T-helper 17 cell (primary cell): ENCODE measurements at places on chromosomes 7 and 10. TPM values are rescaled to one million over a fixed set of nuclear protein-coding genes. Genes with fewer than 3 reads are reported as not detected.

DNA sequence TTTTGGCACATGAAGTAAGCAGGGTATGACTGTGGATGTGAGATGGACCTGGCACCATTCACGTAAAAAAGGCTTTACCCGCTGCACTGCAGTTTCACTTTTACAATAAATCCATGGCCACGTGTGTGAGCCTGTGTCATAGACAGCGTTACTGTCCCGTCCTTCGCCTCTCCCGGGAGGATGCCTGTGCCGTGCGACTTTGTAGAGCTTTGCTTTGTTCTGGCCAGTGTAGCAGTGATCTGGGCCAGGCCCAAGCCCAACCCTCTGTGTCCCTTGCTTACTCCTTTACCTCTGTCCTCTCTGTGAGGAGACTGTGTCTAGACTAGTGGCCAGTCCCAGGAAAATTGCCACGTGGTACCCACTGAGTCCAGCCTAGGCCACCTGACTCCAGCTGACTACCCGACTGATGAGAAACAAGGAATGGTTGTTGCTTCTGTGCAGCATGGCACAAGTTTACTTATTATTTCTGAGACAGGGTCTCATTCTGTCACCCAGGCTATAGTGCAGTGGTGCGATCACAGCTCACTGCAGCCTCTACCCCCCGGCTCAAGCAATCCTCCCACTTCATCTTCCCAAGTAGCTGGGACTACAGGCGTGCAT is 48.1 kb downstream of the JAKMIP3 start:
- H3K36me3 ChIP-seq = peaks cover 2% of the 10 kb centered on the region
- H3K27me3 ChIP-seq = peaks cover 20% of the 10 kb centered on the region
- DNase-seq = no peak
- H3K4me1 ChIP-seq = no peaks in the 10 kb centered on the region

DNA sequence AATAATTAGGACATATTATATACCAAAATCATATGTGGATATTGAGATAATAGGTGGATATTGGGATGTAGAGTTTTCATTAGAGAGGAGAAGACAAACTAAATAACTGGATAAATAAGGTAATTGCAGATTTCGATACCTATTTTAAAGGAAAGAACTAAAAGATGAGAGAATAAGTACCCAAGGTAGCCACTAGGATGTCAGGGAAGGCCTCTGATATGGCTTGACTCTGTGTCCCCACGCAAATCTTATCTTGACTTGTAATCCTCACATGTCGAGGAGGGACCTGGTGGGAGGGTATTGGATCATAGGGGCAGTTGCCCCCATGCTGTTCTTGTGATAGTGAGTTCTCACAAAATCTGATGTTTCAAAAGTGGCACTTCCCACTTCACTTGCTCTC is 44.7 kb upstream of the TMEM229A start:
- no peak overlapping the region for H3K27ac ChIP-seq
- H3K36me3 ChIP-seq = no peaks in the 10 kb centered on the region
- H3K4me3 ChIP-seq = no peak overlapping the region

DNA sequence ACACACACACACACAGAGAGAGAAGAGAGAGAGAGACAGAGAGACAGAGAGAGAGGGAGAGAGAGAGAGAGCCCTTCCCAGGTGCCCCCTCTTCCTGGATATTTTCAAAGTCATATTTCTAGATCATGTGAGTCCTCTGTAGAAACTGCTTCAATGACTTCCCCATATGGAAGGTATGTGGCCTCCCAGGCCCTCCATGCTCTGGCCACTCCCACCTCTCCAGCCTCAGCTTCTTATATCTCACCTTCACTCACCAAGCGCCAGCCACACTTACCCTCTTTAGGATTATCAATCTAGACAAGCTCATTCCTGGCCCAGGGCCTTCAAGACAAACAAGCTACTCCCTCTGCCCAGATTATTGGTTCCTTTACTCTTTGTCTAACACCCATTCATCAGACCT is 259.7 kb downstream of the MTERF1 start:
- no peaks in the 10 kb centered on the region for H3K27me3 ChIP-seq
- H3K36me3 ChIP-seq = no peaks in the 10 kb centered on the region
- no peak for DNase-seq
- no peaks in the 10 kb centered on the region for H3K4me1 ChIP-seq
- no peak overlapping the region for H3K27ac ChIP-seq
- no peak overlapping the region for H3K4me3 ChIP-seq

- peaks cover 33% of the 10 kb centered on the region for H3K4me1 ChIP-seq
- no peaks in the 10 kb centered on the region for H3K27me3 ChIP-seq
- no peaks in the 10 kb centered on the region for H3K36me3 ChIP-seq
- peak overlapping the region; percentile 45 for H3K27ac ChIP-seq
Measured at GRCh38 chr10:58356756-58357155, 21.9 kb downstream of the UBE2D1 start.

DNA sequence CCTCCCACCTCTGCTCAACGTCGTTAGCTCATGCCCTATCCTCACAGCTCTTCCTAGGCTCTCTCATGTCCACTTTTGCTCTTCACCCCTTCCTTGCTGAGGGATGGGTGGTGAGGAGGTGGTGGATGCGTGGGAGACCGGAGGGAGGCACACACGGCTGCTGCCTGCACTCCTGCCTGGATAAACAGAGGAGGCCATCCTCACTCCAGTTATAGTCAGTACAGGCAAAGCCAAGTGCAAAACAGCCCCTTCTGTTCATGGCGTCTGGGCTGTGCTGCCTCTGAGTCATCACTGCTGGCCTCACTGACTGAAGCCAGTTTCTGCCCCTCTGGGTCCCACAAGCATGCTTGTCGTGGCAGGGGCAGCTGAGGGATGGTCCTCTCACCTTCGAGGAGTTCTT is 31.9 kb upstream of the LRRC4 start:
- no peaks in the 10 kb centered on the region for H3K27me3 ChIP-seq
- peaks cover 27% of the 10 kb centered on the region for H3K4me1 ChIP-seq
- no peak overlapping the region for H3K4me3 ChIP-seq
- DNase-seq = no peak
- peaks cover 2% of the 10 kb centered on the region for H3K36me3 ChIP-seq
- no peak overlapping the region for H3K27ac ChIP-seq

DNA sequence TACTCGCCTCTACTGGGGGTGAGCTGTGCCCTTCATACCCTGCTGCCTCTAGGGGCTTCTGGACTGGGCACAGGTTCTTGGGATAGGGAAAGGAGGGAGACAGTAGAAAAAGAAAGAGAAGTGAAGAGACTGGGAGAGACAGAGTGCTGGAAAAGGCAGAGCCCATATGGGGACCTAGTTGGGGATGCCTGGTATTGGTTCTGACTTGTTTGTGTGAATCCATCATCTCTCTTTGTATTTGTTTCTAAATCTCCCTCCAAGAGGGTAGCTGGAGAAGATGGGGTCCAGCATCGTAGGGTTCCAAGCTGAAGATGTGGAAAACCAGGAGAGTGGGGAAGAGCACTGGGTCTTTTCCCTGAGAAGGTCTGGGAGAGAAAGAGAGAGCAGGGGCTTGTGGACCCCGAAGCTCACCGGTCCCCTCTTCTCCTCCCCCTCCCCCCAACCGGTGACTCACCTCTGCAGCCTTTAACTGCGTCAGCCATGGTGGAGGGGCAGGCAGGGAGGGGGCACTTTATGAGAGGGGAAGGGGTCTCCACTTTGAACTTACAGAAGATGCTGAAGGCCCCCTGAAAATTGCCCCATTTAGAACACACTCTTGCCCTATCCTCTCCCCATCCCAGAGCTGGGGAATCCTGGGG is 3.2 kb upstream of the VGF start:
- peaks cover 15% of the 10 kb centered on the region for H3K36me3 ChIP-seq
- H3K27ac ChIP-seq = peak overlapping the region; percentile 37
- peaks cover 77% of the 10 kb centered on the region for H3K27me3 ChIP-seq
- H3K4me3 ChIP-seq = no peak overlapping the region

GRCh38 chr10:32148864-32149251 is 92.6 kb upstream of the KIF5B start:
- H3K4me3 ChIP-seq = peak overlapping the region; percentile 41
- H3K4me1 ChIP-seq = peaks cover 18% of the 10 kb centered on the region
- H3K27ac ChIP-seq = no peak overlapping the region
- DNase-seq = no peak

DNA sequence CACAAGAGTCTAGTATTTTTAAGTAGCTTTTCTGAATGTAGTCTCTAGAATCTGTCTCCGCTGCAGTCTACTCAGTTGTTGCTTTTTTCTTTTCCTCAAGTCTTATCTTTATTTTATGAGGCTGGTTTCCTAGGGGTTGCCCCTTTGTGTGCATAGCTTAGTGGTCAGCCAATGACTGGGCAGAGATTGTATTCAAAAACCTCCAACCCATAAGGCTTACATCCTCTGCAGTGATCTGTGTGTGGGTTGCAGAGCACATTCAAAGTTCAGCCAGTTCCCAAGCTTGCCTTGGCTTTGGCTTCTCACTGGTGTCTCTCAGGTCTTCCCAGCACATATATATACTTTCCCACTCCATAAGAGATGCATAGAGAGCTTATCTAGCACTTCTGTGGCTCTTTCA is 160.0 kb upstream of the TCF7L2 start:
- no peaks in the 10 kb centered on the region for H3K4me1 ChIP-seq
- no peaks in the 10 kb centered on the region for H3K36me3 ChIP-seq
- H3K27ac ChIP-seq = no peak overlapping the region
- H3K4me3 ChIP-seq = no peak overlapping the region

- peaks cover 47% of the 10 kb centered on the region for H3K27me3 ChIP-seq
- no peak for DNase-seq
- no peaks in the 10 kb centered on the region for H3K4me1 ChIP-seq
- no peak overlapping the region for H3K4me3 ChIP-seq
- no peaks in the 10 kb centered on the region for H3K36me3 ChIP-seq
- no peak overlapping the region for H3K27ac ChIP-seq
Measured at GRCh38 chr7:45699726-45700390, 125.7 kb downstream of the ADCY1 start.

DNA sequence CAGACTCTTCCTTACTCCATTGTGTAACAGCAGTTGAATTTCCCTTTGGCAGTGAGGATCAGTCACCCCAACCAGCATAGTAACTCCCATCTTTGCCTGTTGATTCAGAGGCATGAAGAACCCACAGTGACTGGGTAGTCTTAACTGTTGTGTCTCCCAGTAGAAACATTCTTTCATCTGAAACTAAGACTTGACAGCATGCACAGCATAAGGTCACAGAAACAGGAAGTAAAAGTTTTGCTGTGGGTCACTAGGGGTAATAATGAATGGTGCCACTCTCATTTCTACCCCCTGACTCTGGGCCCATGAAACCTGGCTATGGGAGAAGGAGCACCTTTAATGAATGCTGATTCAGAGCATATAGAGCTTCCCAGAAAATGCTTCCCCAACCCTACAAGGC is 8.3 kb upstream of the FRMPD2 start:
- peaks cover 5% of the 10 kb centered on the region for H3K4me1 ChIP-seq
- no peak for DNase-seq
- H3K27me3 ChIP-seq = peaks cover 11% of the 10 kb centered on the region
- no peak overlapping the region for H3K4me3 ChIP-seq

- H3K4me1 ChIP-seq = peaks cover 2% of the 10 kb centered on the region
- H3K4me3 ChIP-seq = no peak overlapping the region
- DNase-seq = no peak
- no peaks in the 10 kb centered on the region for H3K27me3 ChIP-seq
- no peak overlapping the region for H3K27ac ChIP-seq
Measured at GRCh38 chr10:112631501-112632400, 184.7 kb downstream of the VTI1A start.

DNA sequence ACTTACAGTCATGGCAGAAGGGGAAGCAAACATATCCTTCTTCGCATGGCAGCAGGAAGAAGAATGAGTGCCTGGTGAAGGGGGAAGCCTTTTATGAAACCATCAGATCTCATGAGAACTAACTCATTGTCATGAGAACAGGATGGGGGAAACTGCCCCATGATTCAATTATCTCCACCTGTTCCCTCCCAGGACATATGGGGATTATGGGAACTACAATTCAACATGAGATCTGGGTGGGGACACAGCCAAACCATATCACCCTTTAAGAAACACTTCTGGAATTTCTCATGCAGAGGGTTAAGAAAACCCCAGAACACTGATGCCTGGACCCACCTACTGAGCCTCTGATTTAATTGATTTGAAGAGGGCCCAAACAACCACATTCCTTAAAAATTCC is 63.3 kb upstream of the DNAJB12 start:
- H3K27me3 ChIP-seq = no peaks in the 10 kb centered on the region
- DNase-seq = no peak
- H3K4me1 ChIP-seq = peaks cover 2% of the 10 kb centered on the region
- no peak overlapping the region for H3K27ac ChIP-seq
- H3K36me3 ChIP-seq = peaks cover 2% of the 10 kb centered on the region

DNA sequence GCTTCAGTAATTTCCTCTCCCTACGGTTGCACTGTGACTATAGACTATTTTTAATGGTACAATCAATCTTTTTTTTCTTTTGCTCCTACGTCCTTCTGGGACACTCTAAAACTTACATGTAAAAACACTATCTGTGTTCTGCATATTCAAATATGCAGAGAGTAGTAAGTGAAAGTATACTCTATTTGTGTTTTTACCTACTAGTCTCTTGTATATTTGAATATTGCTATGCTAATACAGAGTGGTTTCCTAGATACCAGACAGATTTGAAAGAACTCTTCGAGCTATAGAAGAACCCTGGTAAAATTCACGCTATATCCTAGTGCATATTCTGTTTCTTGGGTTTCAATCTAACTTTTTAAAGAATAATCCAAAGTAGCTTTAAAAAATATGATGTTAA is 200.8 kb upstream of the LRRN3 start:
- no peaks in the 10 kb centered on the region for H3K27me3 ChIP-seq
- no peak overlapping the region for H3K4me3 ChIP-seq
- no peaks in the 10 kb centered on the region for H3K4me1 ChIP-seq
- no peak overlapping the region for H3K27ac ChIP-seq
- peaks cover 2% of the 10 kb centered on the region for H3K36me3 ChIP-seq

DNA sequence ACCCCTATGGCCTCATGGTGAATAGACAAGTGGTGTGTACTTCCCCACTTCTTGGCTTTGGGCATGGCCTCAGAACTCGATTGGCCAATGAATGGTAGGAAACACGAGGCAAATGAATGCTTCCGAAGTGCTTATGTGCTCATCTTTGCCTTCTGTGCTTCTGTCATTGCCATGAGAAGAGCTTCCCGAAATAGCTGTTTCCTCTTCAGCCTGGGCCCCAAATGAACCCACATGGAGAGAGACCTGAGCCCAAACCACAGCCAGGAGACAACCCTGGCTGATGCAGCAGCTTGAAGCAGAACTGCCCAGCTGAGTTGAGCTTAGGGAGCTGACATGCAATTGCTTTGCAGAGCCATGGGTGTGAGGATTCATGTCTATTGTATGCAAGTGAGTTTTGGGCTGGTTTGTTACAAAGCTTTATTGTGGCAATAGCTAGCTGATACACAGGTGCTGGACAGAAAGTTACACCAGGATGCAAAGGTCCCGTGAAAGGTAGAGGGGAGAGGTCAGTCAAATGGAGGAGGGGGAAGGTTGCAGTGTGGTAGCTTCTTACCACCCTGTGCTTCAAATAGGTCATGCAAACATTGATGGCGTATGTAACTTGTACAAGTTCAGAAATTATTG is 328.2 kb downstream of the PLXNA4 start:
- no peak overlapping the region for H3K27ac ChIP-seq
- DNase-seq = no peak
- H3K27me3 ChIP-seq = peaks cover 13% of the 10 kb centered on the region
- H3K4me3 ChIP-seq = no peak overlapping the region
- no peaks in the 10 kb centered on the region for H3K4me1 ChIP-seq
- no peaks in the 10 kb centered on the region for H3K36me3 ChIP-seq

The AS3MT gene
- total RNA-seq = 1.0 TPM

The AGAP5 gene
- total RNA-seq = 7.7 TPM

The HOXA13 gene
- not detected for total RNA-seq

The SDK1 gene
- 0.13 TPM for total RNA-seq

The CFAP70 gene
- total RNA-seq = 2.6 TPM

The FFAR4 gene
- not detected for total RNA-seq

The OR2A1 gene
- total RNA-seq = not detected
